NCI-H187 (cell line): ENCODE measurements at places on chromosomes 3 and 15.

- no peak for DNase-seq
Observed at GRCh38 chr15:47388299-47388698, 329.0 kb upstream of the SEMA6D start.

GRCh38 chr3:178205740-178206139 lies 330.5 kb upstream of the KCNMB2 start:
- DNase-seq = no peak

- DNase-seq = no peak
Observed at GRCh38 chr3:105255350-105255749, 111.4 kb upstream of the ALCAM start.

DNA sequence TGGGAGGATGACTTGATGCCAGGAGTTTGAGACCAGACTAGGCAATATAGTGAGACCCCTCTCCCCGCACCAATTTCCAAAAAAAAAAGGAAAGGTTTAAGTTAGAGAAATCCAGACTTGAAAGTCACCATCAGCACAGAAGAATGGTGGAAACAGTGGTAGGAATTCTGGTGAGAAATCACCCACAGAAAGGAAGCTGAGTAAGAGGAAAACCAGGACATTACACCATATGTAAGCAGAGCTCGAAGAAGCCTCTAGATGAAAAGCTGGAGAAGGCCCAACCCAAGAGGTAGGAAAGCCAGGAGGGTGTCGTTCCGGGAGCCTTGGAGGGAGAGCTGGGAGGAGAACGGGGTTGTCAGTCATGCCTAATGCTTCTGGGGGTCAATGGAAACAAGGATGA lies 40.5 kb downstream of the RASGRP1 start:
- DNase-seq = no peak

- no peak for DNase-seq
Observed at GRCh38 chr3:27391796-27392195, 22.6 kb upstream of the NEK10 start.

GRCh38 chr3:97694876-97695275 lies 69.7 kb upstream of the ARL6 start:
- no peak for DNase-seq

DNA sequence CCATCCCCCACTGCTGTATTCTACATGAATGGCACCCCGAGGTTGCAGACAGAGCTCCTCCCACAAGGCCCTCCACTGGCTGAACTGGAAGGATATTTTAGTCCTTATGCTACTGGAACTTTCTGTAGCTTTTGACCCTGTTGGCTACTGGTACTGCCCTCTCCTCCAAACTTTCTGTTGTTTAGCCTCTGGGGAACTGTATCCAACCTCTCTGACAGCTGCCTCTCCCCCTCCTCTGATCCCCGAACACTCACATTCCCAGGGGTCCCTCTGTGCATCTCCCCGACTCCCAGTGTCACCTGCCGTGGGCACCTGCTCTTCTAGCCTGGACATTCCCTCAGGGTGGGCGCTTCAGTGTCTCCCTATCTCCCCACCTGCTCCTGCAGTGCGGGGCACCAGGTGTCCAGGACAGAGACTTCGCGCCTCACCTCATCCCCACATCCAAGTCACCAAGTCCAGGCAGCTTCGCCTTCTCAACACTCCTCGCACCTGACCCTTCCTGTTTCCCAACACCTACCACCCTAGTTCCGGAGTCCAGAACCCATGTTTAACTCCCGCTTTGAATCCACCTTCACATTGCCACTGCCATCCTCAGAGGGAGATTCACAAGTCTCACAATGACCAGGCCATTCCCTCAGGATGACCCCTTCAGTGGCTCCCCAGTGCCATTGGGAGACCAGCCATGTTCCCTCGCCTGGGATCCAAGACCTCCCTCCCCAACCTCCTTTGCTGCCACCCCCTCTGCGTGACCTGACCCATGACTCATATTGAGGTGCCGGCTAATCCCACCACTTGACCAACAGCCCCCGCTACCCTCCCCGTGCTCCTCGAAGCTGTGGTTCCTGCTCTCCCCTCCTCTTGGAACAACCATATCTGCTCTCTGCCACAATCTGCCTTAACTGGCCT lies 34.2 kb downstream of the BDH1 start:
- DNase-seq = no peak

- no peak for DNase-seq
Observed at GRCh38 chr15:70723927-70724326, 39.4 kb downstream of the UACA start.
